NT2/D1 (cell line): ENCODE measurements at places on chromosomes 12 and 14.

DNA sequence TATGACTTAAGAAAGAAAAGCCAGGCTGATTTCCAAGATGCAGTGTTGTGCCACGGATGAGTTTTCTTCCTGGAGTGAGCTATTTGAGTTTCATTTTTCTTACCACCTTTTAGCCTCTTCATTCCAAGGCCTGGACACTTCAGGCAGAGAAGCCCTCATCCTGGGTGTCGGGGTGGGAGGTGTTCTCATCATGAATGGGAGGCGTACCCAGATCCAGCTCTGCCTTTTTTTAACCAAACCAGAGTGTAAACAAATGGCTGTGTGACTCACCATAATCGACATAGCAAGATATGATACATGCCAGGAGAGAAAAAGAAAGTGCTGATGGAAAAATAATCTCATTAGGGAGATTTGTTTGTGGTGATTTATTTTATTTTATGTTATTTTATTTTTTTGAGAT lies 79.9 kb downstream of the ARF6 start:
- DNase-seq: no peak

- DNase-seq: no peak
Observed at GRCh38 chr12:82149045-82149444, 209.1 kb downstream of the CCDC59 start.

- DNase-seq: no peak
Observed at GRCh38 chr14:32201816-32202490, at the start of gene RNU6-7. RNU6-7 (plus strand) TSS chr14:32202045.

GRCh38 chr12:50725011-50725942 lies 38.6 kb upstream of the ATF1 start:
- DNase-seq: no peak

DNA sequence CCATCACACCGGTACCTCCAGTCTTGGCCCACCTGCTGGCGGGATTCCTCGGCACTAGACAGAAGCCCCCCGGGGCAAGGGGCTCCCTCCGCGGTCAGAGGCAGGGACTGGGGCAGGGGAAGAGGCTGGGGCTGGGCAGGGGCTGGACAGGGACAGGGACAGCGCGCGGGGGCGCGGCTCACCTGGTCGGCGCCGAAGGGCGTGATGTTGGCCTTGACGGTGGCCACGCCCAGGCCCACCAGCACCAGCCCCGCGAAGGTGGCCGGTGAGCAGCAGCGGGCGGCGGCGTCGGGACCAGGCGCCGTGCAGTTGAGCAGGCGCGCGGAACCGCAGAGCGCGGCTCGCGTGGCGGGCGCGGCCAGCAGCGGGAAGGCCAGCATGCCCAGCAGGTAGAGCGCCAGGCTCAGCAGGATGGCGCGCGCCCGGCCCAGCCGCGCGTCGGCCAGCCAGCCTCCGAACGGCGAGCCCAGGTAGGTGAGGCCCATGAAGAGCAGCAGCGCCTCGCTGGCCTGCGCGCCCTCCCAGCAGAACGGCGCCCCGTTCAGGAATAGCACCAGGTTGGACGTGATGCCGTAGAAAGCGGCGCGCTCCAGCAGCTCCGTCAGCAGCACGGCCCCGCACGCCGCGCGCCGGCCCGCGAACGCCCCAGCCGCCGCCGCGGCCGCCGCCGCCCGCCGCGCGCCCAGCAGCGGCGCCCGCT lies 392 bp downstream of the SLC15A4 start:
- DNase-seq: peak; percentile 16

DNA sequence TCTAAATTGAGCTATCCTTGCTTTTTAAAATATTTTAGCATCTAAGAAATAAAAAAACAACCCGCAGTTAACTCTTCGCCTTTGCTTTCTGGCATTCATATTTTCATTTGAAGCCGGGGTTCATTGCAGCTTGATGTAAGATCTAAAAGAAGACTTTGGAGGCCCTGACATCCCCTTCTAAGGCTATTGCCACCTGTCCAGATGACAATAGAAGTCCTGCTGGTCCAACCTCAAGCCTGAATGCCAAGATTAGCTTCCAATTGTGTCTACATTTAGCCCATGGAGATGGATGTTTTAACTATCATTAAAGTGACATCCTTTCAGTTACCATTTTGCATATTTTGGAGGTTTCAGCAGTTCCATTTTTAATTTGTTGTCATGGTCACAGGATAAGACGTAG lies 51.6 kb upstream of the ATP2A2 start:
- DNase-seq: no peak

DNA sequence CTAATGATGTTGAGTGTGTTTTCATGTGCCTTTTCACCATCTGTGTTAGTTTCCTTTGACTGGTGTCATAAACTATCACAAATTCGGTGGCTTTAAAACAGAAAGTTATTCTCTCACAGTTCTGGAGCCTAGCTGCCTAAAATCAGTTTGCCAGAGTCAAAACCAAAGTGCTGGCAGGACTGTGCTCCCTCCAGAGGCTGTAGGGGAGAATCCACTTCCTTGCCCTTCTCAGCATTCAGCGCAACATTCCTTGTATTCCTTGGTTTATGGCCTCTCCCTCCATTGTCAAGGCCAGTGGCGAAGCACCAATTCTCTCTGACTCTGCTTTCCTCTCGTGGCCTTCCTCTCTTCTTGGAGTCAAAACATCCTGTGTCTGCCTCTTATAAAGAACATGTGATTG lies 174.2 kb upstream of the PDE3A start:
- peak; percentile 91 for DNase-seq

DNA sequence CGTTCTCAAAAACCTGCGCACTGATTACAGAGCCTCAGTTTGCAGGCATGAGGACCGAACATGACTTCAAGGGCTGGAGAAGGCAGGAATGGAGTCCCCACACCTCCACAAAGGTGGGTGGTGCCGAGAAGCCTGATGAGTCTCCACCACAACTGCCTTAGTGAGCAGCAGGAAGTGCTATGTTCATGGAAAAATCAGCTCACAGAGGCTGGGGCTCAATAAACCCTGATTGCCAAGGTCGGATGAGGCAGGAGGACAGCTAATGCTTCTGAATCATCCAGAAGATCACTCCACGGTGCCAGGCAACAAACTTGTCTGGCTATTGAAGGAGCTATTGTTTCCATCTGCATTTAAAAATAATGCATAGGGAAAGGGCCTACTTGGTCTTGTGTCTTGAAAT lies 31.1 kb downstream of the APPL2 start:
- DNase-seq: no peak

DNA sequence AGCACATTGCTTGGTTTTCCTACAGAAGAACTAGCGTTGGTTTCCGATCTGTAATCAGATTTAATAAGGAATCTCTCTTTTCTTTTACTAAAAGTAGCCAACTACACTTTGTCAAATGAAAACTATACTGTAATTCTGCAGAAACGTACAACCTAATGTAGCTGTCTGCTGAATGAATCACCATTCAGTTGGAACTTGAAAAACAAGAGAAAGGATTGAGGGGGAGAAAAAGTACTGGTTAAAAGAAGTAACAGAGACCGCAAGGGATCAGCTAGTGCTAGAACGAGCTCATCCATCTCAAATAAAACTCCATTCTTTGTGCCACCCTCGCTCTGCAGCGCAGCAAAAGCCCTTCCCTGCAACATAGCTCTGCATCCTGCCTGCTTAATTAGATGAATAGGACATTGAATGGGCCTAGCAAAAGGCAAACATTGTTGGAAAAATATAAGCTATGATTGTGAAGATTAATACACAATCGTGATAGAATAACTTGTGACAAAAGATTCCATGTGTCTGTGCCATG lies 2.6 kb downstream of the GARIN2 start:
- no peak for DNase-seq

DNA sequence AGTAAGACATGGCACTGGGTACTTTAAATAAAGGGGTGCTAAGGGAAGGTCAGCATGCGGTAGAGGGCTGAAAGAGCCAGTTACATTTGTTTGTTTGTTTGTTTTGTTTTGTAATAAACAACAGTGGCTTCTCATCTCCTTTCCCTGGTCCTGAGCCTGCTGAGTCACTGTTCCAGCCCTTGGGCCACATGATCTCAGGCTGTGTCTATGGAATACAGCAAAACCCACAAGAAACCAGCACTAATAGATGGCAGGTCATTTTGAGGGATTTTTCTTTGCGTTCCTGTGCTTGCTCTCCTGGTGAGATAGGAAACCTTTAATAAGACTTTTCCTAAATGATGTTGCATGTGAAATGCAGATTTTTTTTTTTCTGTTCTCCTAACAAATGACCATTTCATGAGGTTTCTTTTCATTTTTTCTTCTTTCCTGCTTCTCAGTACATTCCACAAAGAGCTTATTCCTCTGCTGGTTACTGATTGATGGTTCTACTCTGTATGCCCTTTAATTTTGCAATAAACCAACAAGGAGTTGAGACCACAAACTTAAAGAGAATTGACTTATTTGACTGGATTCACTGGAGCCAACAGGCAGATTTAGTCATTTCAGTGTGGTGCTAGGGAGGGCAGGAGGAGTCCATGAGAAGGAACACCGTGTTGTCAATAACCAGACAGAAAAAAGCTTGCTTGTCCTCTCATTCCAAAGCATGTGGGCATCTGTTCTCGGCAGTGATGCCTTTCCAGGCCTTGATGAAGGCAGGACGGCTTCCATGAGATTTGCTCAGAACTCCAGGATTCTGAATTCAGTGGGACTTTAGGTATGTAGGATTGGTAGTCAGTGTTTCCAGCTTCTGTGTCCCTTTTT lies 459.2 kb downstream of the RAD51B start:
- DNase-seq: no peak

DNA sequence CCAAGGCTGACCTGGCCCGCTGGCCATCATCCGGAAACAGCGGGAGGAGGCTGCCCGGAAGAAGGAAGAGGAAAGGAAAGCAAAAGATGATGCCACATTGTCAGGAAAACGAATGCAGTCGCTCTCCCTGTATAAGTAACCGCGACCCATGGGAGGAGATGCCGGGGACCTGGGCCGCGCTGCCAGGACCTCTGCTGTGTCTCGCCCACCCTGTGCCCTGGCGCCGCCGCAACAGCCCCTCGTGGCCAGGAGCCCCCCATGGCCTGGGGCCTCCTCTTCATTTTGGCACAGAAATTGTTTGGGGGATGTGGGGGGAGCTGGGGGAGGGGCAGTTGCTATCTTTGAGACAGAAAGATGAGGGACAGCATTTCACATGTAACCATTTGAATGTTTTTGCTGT lies 16.5 kb downstream of the HSPB8 start:
- no peak for DNase-seq

GRCh38 chr14:51654533-51654845 lies 2.8 kb downstream of the FRMD6 start:
- no peak for DNase-seq

DNA sequence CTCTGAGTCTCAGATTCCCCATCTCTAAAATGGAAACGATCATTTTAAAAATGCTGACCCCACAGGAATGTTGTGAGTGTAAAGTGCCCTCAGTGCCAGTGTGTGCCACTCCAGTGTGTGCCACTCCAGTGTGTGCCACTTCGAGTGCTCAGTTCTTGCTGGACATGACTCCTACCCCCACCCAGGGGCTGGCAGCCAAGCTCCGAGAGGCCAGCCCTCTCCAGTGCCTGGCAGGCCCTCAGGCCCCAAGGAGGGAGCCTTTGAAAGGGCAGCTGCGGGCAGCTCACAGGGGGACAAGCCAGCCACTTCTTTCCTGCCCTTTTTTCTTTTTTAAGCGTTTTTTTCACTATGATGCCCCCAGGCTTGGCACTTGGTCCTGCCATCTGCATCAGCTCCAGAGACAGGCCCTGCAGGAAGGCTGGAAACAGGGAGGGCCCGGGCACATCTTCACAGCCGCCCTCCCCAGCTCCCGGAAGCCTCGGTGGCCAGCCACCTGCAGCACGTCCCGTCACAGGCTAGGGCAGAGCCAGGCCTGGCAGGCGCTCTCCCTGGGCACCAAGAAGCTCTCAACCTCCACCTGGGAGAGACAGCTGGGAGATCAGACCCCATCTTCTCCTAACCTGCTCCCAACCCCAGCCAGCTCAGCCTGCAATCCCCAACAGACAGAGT lies 29.8 kb downstream of the NCOR2 start:
- no peak for DNase-seq

- DNase-seq: no peak
Observed at GRCh38 chr14:68679746-68680467, 113.0 kb downstream of the ZFP36L1 start.

DNA sequence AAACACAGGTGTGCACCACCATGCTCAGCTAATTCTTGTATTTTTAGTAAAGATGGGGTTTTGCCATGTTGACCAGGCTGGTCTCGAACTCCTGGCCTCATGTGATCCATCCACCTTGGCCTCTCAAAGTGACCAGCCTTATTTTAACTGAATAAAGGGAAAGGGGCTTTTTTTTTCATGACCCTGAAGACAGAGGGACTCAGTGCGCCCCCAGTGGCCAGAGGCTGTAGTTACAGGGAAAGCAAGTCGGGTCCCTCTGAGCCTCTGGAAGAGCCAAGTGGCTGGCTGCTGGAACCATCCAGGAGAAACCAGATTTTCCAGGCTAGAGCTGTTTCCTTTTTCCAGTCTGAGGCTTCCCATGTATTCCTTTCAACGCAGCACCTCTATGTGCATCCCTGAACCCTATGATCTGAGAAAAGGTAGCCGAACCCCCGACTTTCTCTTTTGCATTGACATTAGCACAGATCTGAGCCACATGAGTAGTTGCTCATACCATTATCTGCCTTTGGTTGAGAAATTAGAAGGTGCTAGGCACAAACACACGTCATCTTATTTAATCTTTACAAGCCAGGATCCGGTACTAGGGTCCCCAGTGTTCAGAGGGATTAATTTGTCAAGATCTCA lies 342.7 kb downstream of the CACNA1C start:
- DNase-seq: peak; percentile 91

GRCh38 chr14:35339761-35340406 lies 47.7 kb downstream of the PSMA6 start:
- DNase-seq: no peak

DNA sequence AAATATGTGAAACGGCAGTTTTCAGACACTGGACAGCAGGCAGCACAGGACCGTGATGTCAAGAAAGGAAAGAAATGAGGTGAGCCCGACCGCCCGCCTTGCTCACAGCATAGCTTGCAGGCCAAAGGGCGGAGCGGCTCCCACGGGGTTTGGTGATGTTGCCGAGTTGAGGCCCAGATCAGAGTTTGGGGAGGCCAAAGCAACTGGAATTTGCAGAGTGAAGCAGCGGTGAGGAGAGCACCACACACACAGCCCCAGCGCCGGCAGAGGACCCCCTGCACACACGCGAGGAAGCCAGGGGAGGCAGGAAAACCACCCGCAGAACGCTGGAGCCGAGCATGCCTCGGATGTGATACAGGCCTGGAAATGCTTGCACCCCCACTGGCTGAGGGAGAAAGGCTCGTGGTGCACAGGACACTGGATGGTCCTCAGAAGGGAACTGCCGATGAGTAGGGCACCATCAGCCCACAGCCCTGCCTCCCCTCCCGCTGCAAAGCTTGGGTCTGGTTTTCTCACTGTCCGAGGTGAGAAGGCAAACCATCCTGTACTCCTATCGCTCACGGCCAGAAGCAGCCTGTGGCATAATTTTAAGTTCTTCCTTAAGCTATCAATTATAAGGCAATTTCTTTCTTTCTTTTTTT lies 25.7 kb upstream of the PLD4 start:
- no peak for DNase-seq

- DNase-seq: no peak
Observed at GRCh38 chr14:104526723-104527645, 52.6 kb upstream of the C14orf180 start.

GRCh38 chr14:59829469-59830337 lies 40.9 kb downstream of the RTN1 start:
- no peak for DNase-seq

- no peak for DNase-seq
Observed at GRCh38 chr12:53221203-53222080, 10.6 kb downstream of the RARG start.
